ENCODE measurements at places on chromosomes 2 and 18.

GRCh38 chr2:41414486-41415230, 633.2 kb upstream of the PKDCC start:
- DNase-seq: peak; percentile 13

GRCh38 chr2:173386021-173386737, 31.5 kb downstream of the CDCA7 start:
- DNase-seq: no peak

- no peak for DNase-seq
Measured at GRCh38 chr2:110101901-110102803, 13.5 kb downstream of the MALL start.

- no peak for DNase-seq
Measured at GRCh38 chr18:35942661-35943060, 29.8 kb upstream of the RMP24 start.

DNA sequence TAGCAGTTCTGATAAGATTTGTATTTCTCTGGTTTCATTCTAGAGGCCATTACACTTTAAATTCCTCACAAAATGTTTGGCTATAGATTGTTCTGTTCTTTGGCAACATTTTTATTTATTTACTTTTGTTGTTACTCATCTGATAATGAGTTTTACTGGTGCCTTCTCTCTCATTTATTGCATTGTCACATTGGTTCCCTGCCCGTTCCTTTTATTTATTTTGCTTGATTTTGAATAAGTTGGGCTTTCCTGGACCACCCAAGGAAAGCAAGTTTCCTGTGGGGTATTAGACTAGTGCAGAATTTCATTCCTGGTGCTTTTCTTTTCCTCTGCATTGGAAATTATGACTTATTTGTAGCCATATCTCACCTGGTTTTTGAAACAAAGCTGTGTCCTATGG, 232.0 kb downstream of the SOCS6 start:
- no peak for DNase-seq

- no peak for DNase-seq
Measured at GRCh38 chr2:29117636-29118303, 2.6 kb downstream of the CLIP4 start.

- no peak for DNase-seq
Measured at GRCh38 chr18:49487711-49488310, 777 bp upstream of the C18orf32 start.

GRCh38 chr2:170017860-170018532, 160.0 kb upstream of the MYO3B start:
- no peak for DNase-seq

GRCh38 chr2:99890568-99891427, 251.6 kb downstream of the AFF3 start:
- no peak for DNase-seq

- no peak for DNase-seq
Measured at GRCh38 chr18:79468119-79468789, 72.5 kb downstream of the NFATC1 start.

- DNase-seq: no peak
Measured at GRCh38 chr18:46715062-46715461, 41.8 kb downstream of the ST8SIA5 start.

DNA sequence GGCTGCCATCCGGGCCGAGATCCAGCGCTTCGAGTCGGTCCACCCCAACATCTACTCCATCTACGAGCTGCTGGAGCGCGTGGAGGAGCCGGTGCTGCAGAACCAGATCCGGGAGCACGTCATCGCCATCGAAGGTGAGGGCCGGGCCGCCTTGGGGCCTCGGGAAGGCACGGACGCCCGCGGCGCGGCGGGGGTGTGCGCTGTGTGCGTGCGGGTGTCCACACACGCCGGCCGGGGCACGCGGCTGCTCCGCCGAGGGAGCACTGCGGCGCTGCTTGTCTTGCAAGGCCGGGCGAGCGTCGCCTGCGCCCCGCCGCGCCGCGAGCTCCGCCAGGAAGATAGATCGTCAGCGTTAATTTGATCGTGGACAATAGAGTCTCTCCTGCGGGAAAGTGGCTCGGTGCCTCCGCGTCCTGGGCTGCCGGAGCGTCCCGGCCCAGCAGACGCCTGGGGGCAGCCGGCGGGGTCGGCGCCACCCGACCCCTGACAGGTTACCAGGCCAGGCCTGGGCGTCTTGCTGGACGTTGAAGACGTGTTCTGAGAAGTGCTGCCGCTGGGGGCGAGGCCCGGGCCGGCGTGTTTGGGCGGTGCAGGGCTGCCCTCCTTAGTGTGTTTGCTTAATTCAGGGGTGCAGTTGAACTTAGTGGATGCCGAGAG, 1.0 kb downstream of the AGAP1 start:
- no peak for DNase-seq

- no peak for DNase-seq
Measured at GRCh38 chr2:237931205-237931721, 35.6 kb upstream of the UBE2F start.

GRCh38 chr2:69386360-69386759, 667 bp downstream of the GFPT1 start:
- no peak for DNase-seq

DNA sequence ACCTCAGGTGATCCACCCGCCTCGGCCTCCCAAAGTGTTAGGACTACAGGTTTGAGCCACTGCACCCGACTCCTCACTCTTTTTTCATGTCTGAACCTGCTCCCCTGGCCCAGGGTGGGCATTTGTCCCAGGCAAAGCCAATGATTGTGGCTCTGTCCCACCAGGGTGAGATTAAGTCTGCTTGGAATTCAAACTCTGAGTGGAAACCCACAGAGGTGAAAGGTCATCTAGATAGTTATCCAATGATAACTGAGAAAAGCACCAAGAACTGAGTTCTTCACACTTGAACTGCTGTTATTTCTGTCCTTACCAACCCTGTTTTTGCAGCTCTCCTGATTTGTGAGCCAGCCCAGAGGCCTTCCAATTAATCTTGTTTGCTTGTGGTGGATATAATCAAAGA, 62.4 kb upstream of the ACVR1 start:
- DNase-seq: no peak

DNA sequence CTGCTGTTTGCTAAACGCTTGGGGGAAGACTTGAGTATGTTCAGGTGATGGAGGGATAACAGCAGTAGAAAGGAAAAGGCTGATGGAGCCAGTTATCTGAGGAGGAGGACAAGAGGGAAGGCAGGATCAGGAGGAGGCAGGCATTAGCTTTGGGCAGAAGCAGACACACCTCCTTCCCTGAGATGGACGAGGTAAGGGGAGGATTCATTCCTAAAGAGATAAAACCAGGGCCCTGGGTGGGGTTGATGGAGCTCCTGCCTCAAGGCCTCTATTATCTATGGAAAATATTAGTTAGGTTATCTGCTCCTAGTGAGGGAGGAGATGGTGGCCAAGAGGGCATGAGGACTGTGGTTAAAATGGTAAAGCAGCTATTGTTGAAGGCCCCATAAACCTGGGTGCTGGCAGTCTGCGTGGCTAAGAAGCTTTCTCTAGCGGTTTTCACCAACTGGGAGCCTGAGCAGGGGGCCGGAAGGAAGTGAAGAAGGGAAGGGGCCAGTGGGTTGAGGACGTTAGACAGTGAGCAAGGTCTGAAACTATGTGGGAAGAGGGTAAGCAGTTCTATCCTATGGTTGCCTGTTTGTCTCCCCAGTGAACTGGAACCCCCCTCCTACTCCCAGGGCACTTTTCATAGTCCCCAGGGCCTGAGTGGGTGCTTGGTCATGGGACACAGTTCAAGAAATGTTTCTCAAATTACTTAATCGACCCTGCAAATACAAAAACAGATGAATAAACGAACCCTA, 56.6 kb upstream of the HK2 start:
- no peak for DNase-seq

DNA sequence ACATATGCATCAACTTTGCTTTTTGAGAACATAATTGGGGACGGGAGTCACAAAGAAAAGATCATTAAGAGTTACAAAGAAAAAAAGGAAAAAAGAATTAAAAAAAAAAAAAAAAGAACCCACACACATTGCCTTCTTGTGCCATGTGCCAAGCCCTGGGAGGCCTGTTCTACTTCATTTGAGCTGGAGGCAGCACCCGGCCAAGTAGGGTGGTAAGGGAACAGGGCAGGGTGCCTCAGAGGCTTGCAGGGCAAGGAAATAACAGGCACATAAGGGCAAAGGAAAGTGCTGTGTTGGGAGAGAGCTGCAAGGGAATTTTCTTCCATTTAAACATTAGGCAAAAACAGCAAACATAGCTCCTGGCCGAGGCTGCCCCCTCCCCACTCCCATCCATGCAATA, 418.0 kb downstream of the TMEM182 start:
- no peak for DNase-seq

DNA sequence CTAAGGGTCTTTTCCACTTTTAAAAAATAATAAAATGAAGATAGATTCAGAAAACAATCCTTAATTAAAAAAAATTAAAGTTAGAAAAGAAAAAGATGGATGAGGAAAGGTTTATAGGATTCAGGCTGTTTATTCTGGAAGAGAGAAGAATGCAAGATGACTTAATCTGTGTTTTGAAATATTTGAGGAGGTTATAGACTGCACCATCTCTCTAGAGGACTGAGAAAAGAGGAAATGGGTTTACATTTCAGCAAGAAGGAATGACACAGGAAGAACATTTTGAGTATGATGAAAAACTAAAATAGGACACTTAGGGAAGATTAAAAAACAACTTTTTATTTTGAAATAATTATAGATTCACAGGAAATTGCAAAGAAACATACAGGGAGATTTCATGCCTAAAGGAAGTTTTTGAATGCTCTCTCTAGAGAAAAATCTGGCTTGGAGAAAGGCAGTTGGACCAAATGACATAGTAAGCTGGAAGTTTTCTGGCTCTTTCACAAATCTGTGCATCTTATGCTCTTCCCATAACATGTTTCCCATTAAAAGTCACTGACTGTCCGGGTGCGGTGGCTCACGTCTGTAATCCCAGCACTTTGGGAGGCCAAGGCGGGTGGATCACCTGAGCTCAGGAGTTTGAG, 75.0 kb downstream of the CERS6 start:
- DNase-seq: no peak

GRCh38 chr2:160575368-160575767, 81.8 kb upstream of the RBMS1 start:
- DNase-seq: no peak

DNA sequence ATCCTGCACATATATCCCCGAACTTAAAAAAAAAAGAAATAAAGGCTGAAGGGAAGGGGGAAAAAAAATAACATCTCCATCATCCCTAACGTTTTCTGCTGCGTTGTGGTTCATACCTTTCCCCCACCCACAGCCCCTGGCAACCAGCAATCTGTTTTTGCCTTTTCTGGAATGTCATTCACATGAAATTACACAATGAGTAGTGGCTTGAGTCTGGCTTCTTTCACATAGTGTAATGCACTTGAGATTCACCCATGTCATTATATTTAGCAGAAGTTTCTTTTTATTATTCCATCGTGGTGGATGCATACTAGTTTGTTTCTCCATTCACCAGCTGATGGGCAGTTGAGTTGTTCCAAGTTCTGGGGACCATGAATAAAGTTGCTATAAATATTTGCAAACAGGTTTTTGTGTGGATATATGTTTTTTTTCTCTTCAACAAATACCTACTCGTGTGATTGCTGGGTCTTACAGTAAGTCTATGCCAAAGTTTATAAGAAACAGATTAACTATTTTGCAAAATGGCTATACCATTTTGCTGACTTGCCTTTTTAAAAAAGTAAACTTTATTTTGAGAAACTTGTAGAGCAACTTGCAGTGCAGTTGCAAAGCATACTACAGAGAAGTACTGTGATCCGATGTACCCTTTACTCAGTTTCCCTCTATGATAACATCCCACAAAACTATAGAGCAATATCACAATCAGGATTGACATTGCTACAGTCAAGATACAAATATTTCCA, 322.5 kb downstream of the LPIN1 start:
- DNase-seq: no peak

DNA sequence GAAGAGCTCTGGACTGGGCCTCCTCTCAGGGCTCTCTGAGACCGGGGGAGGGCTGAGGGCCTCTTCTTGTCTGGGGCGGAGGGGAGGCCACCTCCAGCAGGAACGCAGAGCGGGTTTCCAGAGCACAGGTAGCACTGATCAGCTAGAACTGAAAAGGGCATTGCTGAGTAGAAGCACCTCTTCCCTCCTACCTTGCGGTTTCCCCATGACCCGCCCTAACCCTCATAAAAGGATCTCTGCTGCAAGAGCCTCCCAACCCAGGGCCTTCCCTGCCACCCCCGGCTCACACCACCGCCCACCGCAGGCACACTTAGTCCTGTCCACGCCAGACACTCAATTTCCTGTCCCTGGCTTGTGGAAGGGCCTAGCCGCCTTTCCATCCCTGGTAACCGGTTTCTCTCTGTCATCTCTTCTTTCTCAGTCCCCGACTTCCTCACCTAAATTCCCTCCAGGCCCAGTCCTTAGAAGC, 966 bp downstream of the ADCY3 start:
- no peak for DNase-seq

GRCh38 chr2:65040400-65041261, 15.6 kb upstream of the CEP68 start:
- DNase-seq: no peak

All from NCI-H1436 treated with DMSO at 0.1 percent for 48 hours (cell line).